ENCODE measurements at places on chromosomes 6 and 20.

DNA sequence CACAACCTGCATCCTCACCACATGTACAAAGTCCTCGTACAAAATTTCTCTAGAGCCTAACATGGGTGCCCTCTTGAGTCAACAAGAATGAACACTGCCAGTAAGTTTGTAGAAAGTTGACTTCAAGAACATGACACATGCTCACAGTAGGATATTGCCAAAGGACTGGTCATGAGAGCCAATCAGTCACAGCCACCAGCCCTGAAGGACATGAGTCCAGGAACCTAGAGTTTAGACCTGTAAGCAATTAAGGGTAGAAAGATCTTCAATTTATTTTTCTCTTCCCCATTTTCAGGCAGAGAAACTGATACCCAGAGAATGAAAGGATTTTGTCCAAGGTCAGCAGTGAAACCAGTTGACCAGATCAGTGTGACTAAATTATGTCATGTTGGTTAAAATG, 96.1 kb downstream of the MAFB start:
- DNase-seq, result no peak

DNA sequence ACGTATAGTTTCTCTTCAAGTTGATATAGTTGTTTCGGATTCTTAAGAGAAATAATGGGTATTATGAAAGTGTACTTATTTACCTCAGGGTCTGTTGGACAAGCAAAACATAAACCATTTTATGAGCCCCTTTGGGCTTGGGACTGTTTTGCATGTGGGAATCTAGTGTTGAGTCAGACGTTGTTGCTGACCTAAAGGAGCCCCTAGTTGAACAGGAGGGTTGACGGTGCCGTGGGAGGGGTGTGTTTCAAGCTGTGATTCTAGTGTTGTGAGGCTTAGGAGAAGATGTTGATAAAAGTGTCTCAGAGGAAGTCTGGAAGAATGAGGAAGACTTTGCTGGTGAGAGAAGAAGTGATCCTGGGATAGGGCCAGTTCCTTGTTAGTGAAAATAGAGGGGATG, 140.0 kb downstream of the ARID1B start:
- no peak for DNase-seq

DNA sequence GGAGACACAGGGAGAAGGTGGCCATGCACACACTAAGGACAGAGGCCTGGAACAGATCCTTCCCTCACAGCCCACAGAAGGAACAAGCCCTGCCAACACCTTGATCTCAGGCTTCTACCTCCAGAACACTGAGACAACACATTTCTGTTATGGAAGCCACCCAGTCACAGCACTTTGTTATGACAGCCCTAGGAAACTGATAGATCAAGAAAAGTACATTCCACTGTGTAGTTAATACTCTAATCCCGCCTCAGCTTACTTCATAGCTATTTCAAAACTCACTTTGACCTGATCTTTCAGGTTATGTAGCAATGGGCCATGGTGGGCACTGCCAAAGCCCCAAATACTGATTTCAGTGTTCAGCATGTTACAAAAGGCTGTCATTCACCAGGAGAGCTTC, 66.8 kb downstream of the CD24 start:
- DNase-seq, result no peak

DNA sequence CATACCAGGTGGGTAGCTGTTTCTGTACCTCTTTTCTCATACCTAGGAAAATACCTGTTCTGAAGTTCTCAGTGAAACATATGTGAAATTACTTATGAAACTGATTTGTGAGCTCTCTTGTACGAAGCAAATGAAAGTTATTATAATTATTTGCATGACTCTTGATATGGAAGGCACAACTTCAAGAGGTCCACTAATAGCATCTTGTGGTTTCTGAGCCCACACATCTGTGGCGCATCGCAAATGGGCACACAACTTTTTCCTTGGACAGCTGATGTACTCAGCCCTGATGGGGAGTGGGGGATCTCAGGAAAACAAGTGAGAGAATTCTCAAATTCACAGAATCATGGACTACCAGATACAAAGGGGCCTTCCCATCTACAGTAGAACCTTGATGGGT, 432.3 kb downstream of the CD83 start:
- DNase-seq, result no peak

- no peak for DNase-seq
Observed at GRCh38 chr20:59701236-59701635, 96.9 kb downstream of the PHACTR3 start.

DNA sequence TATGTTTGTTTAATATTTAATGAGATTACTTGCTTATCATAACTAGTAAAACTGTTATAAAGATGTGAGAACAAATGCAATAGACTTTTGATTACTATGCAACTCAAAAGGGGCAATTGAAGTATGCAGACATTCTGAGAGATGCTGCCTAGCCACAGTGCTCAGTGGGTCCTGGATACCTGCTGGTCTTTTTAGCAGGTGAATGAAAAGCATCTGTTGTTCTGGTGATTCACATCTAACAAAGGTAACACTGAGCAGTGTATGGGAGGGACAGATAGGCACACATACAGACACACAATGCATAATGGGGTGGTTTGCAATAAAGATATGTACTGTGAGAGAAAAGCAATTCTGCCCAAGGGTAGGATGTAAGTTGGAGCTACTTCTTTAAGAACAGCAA, 46.9 kb downstream of the OGFRL1 start:
- no peak for DNase-seq

GRCh38 chr20:63968928-63969760, 586 bp downstream of the ZNF512B start:
- peak; percentile 24 for DNase-seq

DNA sequence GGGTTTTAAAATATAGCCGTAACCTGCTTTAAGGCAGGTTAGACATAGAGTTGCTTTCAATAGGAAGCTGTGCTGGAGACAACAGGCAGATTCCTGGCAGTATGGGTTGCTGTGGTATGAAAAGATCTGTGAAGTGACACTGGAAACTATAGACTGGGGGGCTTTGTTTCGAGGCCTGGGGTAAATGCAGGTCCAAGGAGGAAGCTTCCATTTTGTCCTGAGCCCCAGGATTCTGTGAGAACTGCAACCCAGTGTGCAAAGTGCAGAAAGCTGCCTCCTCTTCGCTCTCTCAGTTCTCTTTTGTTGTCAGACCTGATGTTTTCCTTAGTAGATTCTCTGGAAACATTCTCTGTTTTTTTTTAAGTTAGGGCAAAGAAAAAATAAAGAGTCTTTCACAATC, 86.9 kb downstream of the LYRM4 start:
- no peak for DNase-seq

- no peak for DNase-seq
Observed at GRCh38 chr20:21083825-21084325, 22.3 kb downstream of the LINC00237 start.

DNA sequence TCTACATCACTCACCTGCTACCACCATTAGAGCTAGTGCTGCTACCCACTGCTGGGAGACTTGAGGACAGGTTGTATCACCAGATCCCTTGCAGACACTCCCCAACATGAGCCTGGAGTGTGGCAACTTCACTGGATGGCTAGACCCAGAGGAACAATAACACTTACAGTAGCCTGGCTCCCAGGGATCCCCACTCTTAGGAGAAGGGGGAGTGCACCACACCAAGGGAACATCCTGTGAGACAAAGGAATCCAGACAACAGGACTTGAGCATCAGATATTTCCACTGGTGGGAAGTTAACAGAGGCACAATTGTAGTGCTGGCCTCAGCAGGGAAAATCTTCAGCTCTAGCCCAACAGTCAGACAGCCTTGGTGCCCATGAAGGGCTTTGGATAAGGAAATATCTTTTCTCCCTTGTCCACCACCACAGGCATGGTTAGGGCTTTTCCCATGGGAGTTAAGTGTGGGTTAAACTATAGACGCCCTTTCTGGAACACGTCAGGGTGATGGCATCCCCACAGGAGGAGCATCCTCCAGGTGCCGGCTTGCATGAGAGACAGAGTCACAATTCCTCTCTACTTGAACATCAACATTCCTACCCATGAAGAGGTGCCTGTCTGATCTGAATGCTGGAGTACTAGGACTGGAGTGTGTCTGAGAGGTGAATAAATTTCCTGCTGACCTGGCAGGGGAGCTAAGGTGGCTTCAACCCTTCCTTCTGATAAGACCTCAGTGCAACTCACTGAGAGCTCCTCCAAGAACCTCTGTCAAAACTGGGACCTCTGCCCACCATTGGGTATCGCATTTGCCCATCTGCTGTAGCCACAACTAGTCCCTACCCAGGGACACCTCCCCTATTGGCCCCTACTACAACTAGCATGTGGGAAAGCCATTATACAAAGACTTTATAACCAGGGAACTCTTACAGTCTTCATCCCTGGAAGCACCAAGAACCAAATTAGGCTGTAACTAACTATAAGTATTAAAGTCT, 55.4 kb upstream of the SIRPG start:
- no peak for DNase-seq

- DNase-seq, result no peak
Observed at GRCh38 chr6:170177772-170178560, 112.9 kb downstream of the DLL1 start.

GRCh38 chr20:47672886-47673670, 112.2 kb downstream of the SULF2 start:
- DNase-seq, result no peak

- no peak for DNase-seq
Observed at GRCh38 chr20:17499041-17499440, 32.1 kb downstream of the BFSP1 start.

GRCh38 chr20:17832236-17832915, 132.6 kb downstream of the BANF2 start:
- no peak for DNase-seq

- peak; percentile 78 for DNase-seq
Observed at GRCh38 chr6:30828027-30828962, 56.0 kb upstream of the DDR1 start.

DNA sequence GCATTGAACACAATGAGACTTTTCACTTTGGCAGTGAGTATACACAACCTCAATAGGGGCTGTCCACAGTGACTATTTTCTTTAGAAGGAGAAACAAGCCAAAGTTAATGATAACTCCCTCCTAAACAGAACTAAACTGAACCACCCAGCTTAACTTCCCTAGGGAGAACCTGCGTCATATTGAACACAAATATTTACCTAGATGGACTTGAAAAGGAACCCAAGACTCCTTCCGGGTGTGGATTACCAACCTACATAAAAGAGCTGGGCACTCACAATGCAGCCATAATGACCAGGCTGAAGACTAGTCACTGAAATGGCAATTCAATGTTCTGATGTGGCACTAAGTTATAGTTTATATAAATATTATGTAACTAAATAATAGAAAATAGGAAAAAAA, 160.6 kb downstream of the IBTK start:
- DNase-seq, result no peak

DNA sequence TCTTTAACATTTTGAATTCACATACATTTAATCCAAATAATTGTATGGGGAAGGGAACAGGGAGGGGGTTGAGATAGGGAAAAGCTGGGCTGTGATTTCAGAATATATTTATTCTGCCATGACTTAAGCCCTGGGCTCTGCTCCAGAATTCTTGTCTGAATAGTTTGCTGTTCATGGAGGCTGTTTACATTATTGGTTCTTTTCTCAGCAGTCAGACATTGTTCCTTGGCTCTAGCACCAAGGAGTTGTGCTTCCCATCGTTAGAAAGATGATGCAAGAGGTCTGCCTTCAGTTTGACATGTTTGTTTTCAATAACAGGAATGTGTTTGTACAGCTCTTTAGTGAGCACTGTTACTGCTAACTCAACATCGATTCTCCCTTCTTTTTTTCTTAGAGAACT, 198.8 kb upstream of the CDYL start:
- no peak for DNase-seq

DNA sequence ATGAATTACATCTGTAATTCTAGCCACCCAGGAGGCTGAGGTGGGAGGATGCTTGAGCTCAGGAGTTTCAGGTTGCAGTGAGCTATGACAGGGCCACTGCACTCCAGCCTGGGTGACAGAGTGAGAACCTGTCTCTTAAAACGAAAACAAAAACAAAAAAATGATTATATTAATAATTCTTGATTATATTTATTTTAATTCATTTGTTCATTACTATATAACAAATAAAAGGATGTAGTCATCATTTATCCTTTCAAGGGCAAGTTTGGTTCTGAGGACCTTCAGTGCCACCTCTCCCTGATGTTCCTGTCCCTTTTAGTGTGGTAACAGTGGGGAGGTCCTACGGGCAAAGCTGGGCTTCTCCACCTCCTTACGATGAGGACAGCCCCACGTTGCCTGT, 167.1 kb upstream of the SCGN start:
- DNase-seq, result no peak

- no peak for DNase-seq
Observed at GRCh38 chr6:142911430-142911829, 33.5 kb downstream of the HIVEP2 start.

DNA sequence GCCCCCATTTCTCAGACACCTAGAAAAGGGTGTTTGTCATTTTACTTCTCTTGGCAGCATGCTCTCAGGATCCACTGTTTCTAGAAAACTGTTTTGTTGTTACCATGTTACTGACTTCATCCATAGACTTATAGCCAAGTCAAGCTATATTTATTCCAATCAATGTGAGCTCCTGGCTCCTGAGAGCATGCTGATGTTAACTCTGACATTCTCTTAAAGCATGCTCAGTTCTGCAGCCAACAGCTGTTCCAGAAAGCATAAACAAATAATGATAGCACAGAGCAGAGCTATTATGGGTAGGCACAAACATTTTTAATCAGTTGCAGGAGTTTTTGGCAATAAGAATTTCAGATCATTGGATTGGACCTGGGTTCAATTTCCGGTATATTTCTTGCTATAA, 92.4 kb upstream of the CEP85L start:
- DNase-seq, result no peak

GRCh38 chr20:56347628-56348304, 11.0 kb upstream of the FAM210B start:
- no peak for DNase-seq

- peak; percentile 80 for DNase-seq
Observed at GRCh38 chr6:134173936-134174671, 121.7 kb upstream of the SLC2A12 start.

DNA sequence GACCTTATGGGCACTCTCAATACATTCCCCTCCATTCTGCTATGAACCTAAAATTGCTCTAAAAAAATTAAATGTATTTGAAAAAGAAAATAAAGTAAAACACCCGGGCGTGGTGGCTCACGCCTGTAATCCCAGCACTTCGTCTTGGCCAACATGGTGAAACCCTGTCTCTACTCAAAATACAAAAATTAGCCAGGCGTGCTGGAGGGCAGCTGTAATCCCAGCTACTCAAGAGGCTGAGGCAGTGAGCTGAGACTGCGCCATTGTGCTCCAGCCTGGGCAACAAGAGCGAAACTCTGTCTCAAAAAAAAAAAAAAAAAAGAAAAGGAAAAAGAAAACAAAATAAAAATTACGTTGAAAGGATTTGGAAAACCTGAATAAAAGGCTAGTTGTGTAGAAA, 60.5 kb downstream of the CD164 start:
- no peak for DNase-seq

Data from stimulated activated naive CD4-positive, alpha-beta T cell treated with Interleukin-2 at 50 U/mL for 16 hours (primary cell).